Stimulated activated CD8-positive, alpha-beta memory T cell treated with anti-CD3 and anti-CD28 coated beads, Interleukin-4, amount 100 ng/mL, for 1 hour (primary cell): ENCODE measurements at places on chromosomes 12 and 14.

- no peak for DNase-seq
Measured at GRCh38 chr12:693934-694533, 30.8 kb upstream of the NINJ2 start.

DNA sequence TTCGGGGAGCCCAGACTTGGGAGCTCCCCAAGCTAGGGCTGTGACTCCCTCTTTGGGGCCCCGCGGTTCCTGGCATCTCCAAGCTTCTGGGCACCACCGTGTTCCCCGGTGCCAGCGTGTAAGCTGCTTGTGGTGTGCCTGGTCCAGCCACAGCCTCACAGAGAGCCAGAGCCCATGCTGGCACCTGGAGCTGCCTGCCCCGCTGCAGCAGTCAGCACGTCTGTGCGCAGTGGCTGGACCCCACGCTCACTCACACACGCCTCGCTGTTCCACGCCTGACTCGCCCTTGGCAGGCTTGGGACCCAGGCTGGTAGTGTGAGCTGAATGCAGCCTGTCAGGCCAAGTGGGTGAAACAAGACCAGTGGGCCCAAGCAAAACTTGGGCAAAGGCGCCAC lies 34.5 kb downstream of the APAF1 start:
- DNase-seq: no peak

DNA sequence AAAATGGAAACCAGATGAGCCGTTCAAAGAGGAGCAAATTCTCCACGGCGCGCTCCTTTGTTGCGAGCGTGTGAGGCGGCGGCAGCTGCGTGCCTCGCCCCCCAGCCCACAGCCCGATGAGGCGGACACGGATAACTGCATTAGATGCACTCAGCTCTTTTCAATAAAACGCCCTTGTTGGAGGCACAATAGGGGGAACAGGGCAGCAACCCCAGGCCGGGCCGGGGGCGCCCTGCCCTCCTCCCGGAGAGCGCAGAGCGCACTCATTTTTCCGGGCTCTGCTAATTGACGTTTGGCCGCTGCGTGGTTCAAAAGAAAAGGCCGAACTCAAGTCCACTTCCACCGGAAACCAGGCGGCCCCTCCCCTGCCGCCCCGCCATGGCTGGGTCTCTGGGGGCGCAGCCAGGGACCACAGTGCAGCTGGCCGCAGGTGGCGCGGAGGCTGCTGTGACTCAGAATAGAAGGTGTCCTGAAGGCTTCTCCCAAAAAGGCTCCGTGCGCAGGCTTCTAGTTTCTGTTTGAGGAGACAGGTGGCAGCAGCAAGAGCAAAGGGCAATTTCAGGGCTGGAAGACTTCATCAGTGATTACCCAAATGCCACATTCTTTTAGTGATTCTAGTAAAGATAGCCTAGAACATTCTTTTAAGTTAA lies 29.0 kb upstream of the SMOC1 start:
- no peak for DNase-seq

DNA sequence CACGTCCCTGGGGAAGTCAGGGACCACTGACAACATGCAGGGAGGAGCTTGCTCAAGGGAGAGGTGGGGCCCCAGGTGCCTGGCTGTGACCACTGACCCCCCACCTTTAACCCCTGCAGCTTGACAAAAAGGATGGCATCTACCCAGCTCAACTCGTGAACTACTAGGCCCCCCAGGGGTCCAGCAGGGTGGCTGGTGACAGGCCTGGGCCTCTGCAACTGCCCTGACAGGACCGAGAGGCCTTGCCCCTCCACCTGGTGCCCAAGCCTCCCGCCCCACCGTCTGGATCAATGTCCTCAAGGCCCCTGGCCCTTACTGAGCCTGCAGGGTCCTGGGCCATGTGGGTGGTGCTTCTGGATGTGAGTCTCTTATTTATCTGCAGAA lies 26.3 kb downstream of the HIP1R start:
- no peak for DNase-seq

DNA sequence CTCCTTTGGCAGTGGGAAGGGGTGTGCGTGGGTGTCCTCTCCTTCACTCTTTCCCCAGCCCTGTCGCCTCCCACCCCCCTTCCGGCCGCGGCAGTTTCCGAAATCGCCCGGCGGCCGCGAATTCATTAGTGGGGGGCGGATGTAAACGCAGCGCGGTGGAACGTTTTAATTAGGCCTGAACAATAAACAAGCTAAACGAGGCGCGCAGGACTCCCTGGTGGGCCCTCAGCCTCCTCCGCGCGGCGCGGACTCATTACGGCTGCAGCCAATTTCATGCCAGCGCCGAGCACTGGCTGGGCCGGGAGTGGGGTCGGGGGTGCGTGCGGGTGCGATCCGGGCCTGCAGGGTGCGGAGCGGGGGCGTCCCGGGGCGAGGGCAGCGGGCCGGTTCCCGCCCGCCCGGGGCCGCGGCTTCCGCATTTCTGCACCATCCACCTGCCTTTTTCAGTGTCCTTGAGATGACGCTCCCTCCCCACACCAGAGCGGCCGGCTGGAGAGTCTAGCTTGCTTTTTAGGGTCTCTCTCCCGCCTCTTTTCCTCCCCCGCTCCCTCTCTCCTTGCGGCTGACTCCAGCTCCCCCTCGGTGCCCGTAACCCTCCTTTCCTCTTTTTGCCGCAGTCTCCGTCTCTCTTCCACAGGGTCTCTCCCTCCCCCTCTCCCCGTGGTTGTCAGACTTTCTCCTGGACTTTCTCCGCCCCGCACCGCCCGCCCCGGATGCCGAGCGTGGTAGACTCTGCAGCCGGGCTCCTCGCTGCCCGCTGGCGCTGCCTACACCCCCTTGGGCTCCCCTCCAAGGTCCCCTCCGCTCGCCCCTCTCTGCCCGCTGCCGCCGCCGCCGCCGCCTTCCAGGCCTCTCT lies at the start of gene CISTR:
CISTR (minus strand) TSS at position 644 of the 856 bp plus-strand sequence.
- DNase-seq: no peak

DNA sequence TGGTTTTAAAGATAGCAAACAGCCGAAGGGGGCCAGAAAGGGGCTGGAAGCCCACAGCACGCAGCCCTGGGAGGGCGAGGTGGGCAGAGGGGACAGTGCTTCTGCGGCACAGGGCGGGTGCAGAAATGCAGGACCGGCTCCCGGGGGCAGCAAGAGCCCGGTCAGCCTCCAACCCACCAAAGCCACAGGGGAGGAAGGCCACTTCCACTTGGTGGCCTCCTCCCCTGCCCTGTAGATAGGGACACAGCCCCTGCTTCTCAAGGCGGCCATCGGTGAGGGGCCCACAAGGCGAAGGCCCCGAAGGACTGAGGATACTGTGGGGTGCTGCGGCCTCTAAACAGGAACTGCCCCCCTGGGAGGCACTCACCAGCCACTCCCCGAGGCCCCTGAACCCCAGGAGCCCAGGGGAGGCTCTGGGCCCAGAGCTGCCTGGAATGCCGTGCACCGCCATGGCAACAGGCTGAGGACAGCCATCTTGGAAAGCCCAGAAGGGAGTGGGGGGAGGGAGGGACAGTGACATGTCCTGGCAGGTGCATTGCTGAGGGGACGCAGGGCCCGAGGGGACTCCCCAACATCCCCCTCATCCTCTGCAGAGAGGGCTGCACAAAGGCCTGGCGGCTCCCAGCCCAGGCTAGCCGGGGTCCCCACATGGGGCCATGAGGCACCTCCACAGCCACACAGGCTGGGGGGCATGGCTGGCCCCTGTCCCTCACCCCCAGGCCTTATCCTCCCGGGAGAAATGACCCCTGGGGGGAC lies 114.7 kb downstream of the NCOR2 start:
- no peak for DNase-seq

DNA sequence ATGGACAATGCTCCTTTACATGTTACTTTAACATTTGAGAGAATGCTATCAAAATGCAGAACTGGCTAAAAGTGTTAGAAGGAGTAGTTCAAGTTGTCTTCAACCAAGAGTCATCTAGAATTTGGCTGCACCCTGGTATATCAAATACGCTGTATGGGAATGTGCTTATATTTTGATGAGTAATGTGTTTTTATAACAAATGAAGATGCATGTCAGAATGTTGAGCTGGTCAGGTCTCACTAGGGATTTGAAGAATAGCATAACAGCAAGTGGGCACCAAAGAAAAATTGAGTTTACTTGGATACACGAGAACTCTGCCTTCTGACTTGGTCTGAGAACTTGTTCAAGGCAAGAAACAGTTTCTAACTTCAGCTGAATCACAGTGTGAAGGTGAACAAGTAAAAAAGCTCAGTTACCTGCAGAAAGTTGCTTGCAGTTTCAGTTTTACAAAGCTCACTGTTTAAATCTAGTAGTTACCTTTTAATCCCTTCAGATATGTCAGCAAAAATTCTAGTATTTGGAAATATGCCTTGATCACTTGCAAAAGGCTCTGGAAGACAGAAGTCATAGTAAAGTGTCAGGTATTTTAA lies 82.3 kb downstream of the PDE3A start:
- DNase-seq: no peak

- no peak for DNase-seq
Measured at GRCh38 chr14:105588236-105588860, 62.0 kb downstream of the TMEM121 start.

GRCh38 chr12:58395470-58395869 lies 454.1 kb downstream of the ATP23 start:
- DNase-seq: no peak

- DNase-seq: no peak
Measured at GRCh38 chr14:36997843-36998242, 174.6 kb downstream of the SLC25A21 start.
